ENCODE measurements at places on chromosomes 13 and 19.

- DNase-seq, result no peak
Measured at GRCh38 chr13:45107539-45107938, 12.8 kb upstream of the GTF2F2 start.

GRCh38 chr19:7820588-7820987 lies 9.4 kb upstream of the EVI5L start:
- DNase-seq, result no peak

- no peak for DNase-seq
Measured at GRCh38 chr19:33381101-33381500, 7.6 kb downstream of the CEBPG start.

DNA sequence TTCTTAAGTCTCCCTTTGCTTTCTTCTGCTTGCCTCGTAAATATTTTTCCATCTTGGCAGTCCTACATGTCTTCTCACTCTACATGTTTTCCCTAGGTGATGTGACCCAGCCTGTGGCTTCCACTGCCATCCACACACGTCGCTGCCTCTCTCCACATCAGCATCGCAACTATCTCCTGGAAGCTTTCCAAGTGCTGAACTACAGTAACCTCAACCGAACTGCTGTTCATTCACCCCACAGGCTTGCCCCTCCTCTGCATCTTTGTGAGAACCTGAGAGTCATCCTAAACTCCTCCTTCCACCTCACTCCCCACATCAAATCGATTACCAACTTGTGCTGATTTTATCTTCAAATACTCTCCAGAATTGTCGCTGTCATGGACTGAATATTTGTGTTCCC lies 41.2 kb upstream of the USPL1 start:
- peak; percentile 15 for DNase-seq

- no peak for DNase-seq
Measured at GRCh38 chr19:18768046-18768771, 22.9 kb downstream of the COMP start.

DNA sequence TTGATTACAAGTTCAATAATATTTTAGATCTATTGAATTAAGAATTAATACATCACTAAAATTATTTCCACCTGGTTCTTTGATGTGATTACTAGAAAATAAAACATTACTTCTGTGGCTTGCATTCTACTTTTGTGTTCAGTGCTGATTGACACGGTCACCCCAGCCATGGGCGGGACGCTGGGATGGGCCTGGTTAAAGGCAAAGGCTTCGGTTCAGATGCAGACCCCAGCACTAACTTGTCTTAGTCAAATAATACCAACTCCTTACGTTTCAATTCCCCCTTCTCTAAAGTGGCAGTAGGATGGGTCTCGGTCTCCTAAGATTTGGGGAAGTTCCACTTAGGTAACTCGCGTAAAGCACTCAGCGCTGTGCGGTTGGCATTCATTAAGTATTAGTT lies 144.9 kb downstream of the URI1 start:
- DNase-seq, result no peak

GRCh38 chr13:46968450-46968849 lies 71.6 kb upstream of the HTR2A start:
- DNase-seq, result no peak

DNA sequence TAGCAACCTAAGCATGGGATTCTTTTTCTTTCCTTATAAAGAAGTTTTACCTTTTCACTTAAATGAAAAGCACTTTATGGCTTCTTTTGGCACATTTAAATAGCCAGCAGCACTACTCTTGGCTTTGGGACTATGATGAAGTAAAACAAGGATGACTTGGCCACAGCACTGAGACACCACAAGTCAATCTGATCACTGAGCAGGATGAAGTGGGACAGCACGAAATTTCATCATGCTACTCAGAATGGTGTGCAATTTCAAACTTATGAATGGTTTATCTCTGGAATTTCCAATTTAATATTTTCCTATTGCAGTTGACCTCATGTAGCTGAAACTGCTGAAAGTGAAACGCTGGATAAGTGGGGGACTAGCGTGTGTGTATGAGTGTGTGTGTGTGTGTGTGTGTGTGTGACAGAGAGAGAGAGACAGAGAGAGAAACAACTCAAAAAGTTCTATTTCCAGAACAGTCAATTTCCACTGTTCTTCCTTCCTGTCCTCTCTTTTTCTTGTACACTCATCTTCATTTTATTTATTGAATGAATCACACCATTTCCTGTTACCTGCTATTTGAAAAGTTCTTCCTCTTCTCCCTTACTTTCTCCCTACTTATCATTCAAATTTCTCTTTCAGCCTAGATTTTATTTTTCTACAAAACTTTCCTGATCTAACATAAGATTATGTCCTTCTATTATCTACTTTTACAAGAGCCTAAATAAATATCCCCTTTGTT lies 414.2 kb upstream of the MIR17HG start:
- DNase-seq, result no peak

DNA sequence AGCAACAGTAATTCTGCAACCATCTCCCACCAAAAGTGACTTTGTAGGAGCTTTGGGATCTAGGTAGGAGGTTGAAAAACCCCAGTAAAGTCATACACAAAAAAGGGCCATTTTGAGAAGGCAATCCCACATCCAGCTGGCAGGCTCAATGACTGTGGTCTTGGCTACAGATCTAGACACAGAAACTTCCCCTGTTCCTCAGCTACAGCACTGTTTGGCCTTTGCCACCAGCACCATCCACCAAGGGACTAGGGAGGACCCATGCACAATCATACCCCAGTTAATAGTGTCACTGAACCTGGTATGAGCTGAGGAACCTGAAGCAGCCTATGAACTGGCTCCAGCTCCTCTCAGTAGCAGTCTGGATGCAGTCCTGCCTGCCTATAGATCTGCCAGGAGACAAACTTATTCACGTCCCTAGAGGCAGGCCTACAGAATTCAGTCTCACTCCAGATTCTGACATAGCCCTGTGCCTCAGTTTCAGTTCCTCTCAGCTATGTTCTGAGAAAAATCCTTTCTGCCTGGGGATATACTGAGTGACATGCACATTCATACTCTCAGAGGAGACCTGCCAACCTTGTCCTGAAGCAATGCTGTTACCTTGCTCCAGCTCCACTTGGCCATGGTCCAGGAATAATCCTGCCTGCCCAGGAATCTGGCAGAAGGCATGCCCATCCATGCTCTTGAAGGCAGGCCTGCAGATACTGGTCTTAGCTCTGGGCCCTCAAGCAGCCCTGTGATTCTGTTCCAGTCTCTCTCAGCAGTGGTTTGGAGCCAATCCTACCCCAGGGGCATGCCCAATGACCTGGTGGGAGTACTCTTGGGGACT lies 2048.3 kb upstream of the PCDH20 start:
- no peak for DNase-seq

- DNase-seq, result no peak
Measured at GRCh38 chr19:6070720-6071485, 39.4 kb downstream of the RFX2 start.

DNA sequence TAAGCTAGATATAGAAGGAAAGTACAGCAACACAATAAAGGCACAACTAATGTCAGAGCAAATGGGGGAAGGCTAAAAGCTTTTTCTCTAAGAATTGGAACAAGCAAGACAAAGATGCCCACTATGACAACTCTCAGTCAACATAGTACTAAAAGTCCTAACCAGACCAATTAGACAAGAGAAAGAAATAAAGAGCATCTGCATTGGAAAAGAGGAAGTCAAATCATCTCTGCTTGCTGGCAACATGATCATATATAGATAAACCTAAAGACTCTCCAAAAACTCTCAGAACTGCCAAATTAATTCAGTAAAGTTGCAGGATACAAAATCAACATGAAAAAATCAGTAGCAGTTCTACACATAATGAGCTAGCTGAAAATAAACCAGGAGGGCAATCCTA lies 542.0 kb downstream of the DIAPH3 start:
- DNase-seq, result no peak

DNA sequence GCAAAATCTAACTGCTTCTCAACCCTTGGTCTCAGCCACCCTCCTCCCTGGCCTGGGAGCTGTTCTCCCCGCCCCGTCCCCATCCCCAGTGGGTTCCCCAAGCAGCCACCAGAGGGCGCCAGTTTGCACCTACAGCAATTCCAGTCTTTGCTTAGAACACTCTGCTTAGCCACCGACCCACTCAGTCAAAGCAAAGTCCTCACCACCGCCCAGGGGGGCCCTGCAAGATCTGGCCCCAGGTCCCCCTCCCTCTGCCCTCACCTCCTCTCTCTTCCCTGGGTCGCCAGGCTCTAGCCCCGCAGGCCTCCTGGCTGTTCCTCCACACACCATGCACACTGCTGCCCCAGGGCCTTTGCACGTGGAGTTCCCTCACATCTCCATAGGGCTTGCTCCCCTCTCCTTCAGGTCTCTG lies 12.4 kb downstream of the TMEM143 start:
- peak; percentile 68 for DNase-seq

GRCh38 chr13:42929886-42930535 lies 62.0 kb downstream of the EPSTI1 start:
- no peak for DNase-seq

DNA sequence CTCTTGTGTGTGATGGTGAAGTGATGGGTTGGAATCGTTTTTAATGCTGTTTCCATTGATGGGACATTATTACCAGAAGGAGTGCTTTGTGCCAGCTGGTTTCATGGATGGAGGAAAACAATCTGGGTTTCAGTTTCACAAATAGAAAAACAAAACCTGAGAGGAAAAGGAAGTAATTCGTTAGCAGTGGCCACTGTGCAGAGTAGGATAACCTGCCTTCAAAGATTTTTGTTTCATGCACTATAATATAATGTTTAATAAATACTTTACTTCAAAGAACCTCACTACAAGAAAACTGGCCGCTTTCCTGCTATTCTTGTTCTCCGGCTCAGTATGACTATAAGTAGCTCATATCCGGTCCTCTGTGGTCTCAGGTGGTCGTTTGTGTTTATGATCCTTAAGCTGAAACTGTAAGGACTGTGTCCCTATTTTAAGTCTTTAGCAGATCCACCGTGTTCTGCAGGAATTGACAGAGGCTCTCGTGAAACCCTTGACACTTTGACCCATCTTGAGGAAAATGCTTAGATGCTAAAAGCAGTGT lies 104.7 kb downstream of the GGACT start:
- DNase-seq, result no peak

- DNase-seq, result no peak
Measured at GRCh38 chr19:43662487-43662886, 7.5 kb downstream of the PLAUR start.

DNA sequence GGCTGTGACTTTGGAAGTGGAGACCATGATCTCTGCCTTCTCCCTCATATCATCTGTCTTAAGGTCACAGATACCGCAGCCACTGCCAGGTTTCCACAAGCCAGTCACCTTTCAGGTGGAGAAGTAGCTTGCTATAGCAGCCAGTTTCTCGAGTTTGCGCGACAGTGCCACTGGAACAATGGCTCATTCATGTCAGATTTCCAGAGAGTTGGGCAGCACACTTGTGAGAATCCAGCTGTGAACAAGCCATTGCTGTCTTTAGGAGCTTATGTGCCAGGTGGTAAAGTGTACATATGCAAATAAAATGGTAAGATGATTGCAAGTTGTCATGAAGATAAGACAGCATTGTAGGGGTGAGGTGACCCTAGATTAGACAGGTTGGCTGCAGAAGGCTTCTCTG lies 22.3 kb downstream of the GARRE1 start:
- DNase-seq, result no peak

GRCh38 chr13:36986462-36987240 lies 12.5 kb downstream of the ALG5 start:
- DNase-seq, result no peak

- no peak for DNase-seq
Measured at GRCh38 chr13:51608857-51609406, 24.7 kb downstream of the WDFY2 start.

GRCh38 chr13:51339952-51340732 lies 651 bp downstream of the SERPINE3 start:
- DNase-seq, result no peak

- DNase-seq, result no peak
Measured at GRCh38 chr13:101492251-101492910, 39.9 kb downstream of the ITGBL1 start.

DNA sequence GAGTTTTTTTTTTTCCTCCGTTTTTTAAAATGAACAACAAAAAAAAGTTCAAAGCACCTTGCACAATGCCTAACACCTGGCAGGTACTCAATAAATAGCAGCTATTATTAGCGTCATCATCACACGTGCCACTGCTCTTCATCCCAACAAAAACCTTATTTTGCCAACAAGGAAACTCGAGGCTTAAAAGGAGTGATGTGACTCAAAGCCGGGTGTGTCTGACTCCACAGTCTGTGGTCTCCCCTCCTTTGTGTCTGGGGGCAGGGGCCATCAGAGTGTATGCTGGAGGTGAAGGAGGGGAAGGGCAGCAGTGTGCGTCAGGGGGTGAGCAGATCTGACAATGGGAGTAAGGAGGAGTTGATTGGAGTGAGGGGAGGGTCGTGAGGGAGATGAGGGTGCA lies 34.1 kb upstream of the POU2F2 start:
- no peak for DNase-seq

- DNase-seq, result no peak
Measured at GRCh38 chr13:79659121-79659521, 178.2 kb downstream of the NDFIP2 start.

DNA sequence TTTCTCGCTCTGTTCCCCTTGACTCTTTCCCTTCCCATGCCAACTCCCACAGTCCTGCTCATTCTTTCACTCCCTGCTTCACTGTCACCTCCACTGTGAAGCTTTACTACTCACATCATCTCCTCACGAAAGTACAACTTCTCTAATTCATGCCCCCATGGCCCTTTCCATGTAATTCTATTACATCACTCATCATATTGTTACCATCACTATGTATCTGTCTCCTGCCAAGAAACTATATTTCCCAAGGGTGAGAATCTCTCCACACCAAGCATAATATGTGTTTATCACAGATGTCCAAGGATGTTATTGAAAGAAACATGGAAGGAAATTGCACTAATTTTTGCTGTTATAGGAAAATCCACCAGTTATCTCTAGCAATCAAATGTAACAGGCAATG lies 37.2 kb upstream of the LRCH1 start:
- no peak for DNase-seq

DNA sequence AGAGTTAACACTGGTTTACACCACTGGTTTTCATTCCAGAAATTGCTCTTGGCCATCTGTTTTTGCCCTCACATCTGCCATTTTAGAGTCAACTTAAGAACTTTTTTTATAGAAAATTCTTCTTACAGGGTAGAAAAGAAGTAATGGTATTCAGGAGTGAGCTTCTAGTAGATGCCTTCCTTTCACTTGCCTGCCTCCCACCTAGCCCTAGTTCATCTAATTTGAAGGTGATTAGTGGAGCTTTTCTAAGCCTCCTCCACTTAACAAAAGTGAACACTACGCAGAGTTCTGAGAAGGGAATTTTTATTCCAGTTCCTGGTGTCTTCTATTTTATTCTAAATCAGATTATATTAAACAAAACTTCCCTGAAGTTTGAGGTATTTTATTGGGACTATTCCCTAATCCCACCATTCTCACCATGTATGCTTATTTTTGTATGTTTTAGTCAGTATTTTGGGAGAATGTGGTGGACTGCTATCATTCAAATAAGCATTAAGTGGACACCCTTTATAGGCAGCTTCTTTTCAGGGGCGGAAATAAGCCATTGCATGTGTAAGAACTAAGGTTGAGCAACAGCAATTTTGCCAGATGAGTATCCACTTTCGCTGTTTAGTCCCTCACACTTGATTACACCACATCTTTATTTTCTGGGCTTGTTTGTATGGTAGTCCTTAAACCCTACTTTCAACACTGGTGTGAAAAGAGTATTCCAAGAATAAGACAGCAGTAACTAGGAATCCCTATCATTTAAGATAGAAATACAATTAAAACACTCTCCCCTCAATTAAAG lies 156.9 kb downstream of the ENOX1 start:
- DNase-seq, result no peak

Measured in activated T-helper 1 cell treated with anti-CD3 and anti-CD28 coated beads, Interleukin-2, amount 50 U/mL, for 16 hours (primary cell).